NCI-H2171 treated with DMSO at 0.1 percent for 48 hours (cell line): ENCODE measurements at places on chromosomes 13 and 19.

DNA sequence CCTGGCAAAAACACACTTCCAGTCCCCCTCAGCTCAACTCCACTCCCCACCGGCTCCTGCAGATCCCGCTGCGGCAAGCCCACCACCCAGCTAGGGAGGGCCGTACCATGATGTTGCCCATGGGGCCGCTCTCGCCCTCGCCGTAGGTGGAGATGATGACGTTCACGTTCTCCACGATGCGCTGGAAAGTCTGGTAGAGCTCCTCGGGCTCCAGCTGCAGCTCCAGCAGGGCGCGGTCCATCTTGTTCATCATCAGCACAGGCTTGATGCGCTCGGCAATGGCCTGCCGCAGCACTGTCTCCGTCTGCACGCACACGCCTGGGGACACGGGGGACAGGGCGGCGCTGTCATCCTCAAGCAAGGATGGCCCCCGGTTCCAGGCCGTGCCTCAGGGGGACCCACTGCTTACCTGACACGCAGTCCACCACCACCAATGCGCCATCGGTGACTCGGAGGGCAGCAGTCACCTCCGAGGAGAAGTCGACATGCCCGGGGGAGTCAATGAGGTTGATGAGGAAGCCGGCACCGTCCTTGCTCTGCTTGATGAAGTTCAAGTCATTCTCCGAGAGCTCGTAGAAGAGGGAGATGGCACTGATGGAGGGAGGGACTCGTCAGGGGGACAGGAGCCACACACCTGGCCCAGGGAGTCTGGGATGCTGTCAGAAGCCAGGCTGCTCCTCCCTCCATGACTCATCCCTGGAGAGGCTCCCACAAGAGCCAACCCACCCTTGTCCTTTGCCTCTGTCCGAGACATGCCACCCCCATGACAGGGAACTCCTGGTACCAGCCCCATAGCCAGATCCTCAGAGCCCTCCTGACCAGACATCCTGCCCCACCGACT is 2.3 kb downstream of the EEF2 start:
- no peak for DNase-seq

- no peak for DNase-seq
Observed at GRCh38 chr13:50152224-50152623, 137.0 kb downstream of the KCNRG start.

DNA sequence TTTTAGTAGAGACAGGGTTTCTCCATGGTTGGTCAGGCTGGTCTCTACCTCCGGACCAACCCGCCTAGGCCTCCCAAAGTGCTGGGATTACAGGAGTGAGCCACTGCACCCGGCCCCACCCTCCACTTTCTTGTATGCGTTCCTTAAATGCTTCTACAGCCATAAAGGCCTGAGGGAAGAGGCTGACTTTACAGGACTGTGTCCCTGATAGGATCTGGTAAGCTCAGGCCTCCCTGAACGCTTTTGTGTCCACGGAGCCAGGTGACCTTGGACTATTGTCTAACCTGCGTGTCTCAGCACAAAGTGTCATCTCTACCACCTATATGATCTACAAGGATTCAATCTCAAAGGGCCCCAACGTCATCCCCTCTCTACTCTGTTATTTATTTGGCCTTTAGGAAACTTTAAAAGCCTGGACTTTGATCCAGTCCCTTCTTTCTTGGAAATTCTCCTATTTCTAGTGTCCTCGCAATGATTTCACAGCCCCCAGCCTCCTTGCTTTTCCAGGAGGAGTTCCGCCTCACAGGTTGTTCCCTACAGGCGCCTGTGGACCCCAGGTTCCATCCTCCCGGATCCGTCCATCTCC is 701 bp downstream of the ZNF552 start:
- no peak for DNase-seq

DNA sequence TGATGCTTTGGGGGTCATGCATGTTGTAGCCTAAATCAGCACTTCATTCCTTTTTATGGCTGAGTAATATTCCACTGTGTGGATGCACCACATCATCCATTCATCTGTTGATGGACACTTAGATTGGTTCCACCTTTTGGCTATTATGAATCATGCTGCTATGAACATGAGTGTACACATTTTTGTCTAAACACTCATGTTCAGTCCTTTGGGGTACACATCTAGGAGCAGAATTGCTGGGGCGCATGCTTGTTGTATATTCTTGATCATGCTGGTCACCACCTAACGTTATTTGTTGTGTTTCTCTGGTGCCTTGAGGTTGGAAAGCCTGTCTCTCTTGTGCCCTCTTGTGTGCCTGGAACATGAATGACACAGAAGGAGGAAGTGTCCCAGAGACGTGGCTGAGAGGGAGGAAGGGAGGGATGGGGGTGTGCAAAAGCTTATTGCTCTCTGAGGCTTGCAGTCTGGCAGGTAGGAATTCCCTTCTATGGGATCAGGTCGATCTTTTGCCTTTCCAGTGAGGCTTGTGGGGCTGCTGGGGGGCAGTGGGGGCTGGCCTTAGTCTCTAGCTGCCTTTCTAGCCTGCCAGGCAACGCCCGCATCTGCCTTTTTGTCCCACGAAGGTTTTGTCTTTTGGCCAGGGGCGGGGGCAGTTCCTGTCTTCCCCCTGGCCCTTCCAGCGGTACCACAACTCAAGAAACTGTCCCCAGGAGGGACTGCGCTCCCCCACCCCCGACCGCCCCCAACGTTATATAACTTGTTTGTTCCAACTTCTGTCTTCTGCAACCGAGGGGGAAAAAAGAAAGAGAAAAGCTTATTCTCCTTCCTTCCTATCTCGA is 7.6 kb downstream of the KLHL26 start:
- no peak for DNase-seq

GRCh38 chr19:18682807-18683108 is 722 bp upstream of the CRTC1 start:
- no peak for DNase-seq

DNA sequence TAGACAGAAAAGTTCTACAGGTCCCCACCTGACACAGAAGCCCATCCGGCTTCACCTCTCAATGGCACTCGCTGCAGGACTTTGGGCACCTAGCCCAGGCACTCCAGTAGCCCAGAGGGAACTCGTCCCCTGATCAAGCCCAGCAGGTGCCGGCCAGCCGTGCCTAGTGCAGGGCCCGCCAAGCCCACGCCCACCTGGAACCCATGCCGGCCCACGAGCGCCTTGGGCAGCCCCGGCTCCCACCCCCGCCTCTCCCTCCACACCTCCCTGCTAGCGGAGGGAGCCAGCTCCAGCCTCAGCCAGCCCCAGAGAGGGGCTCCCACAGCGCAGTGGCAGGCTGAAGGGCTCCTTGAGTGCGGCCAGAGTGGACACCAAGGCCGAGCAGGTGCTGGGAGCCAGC is 268.8 kb downstream of the SLITRK1 start:
- DNase-seq, result no peak

DNA sequence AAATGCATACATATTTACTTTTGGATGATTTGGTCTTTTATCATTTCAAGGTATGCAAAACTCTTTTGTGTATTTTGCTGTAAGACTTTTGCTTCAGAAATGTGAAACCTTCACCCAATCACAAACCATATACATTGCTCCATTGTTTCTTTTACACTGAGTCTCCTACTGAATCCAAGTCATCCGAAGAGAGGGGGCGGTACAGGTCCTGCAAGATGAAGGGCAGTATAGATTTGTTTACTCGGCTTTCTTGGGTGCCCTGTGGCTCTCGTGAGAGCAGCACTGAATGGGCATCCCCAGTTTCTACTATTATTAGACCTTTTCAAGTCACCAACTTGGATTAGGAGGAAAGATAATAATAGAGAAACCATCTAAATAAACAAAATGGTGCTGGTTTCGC is 280.6 kb downstream of the DCLK1 start:
- DNase-seq, result no peak

DNA sequence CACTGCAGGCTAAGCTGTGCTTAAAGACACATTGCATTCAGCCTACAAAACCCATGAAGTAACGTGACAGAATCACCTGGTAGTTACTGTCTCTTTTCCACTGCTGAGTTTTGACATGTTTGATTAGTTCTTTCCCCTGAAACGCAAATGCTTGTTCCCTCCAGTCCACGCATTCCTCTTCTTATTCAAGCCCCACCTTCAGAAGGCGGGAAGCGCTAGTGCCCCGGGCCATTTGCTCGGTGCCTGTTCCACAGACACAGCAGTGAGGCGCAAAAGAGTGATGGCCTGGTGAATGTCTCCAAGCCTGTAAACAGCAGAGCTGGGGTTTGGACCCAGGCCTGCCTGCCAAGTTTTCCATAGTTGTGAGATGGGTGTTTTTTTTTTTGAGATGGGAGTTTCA is 10.9 kb downstream of the ACP4 start:
- DNase-seq, result no peak

DNA sequence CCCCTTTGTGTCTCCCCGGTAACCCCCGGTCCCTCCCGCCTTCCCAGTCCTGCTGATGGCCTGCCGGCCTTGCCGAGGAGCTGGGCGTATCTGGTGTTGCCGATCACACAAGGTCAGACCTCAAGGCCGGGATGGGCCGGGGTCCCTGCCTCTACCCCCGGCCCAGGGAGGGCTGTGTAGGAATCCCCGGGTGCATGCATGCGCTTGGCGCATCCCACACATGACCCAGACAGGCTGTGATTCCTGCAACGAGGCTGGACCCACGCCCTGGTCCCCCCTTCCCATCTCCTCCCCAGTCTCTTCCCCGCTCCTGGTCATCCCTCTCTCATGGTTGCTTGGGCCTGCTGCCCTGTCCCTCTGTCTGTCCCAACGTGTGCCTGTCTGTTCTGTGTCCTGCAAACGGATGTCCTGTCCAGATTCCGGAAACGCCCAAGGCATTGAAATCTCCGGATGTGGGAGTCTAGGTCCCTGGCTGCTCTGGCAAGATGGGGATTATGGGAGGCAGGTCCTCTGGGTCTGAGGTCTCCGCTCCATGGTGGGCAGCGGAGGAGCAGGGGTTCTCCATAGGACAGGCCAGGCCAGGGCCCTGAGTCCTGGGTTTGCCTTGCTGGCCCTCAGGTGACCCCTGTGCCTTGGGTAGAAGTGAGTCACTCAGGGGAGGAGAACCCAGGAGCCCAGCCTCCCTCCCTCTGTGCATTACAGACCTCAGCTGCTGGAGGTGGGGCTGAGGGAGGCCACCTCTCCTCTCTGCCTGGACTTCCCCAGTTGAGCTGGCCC is 1.6 kb downstream of the PKN1 start:
- DNase-seq, result no peak
